ENCODE measurements at places on chromosomes 6 and 20.

DNA sequence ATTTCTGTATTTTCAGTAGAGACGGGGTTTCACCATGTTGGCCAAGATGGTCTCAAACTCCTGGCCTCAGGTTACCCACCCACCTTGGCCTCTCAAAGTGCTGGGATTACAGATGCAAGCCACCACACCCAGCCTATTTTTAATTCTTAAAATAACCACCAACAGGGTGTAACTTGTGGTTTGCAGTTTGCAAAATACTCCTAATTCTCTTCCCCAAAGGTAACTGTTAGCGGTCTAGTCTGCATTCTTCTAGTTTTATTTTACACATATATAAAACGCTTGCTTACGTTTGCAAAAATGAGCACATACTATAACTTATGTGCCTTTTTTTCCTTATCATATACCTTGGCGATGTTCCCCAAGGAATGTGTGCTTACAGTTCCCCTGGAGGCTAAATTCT lies 25.6 kb upstream of the CHMP4B start:
- DNase-seq = no peak

- no peak for DNase-seq
These were observed 87.8 kb downstream of the ANKRD6 start for GRCh38 chr6:89520736-89521135.

DNA sequence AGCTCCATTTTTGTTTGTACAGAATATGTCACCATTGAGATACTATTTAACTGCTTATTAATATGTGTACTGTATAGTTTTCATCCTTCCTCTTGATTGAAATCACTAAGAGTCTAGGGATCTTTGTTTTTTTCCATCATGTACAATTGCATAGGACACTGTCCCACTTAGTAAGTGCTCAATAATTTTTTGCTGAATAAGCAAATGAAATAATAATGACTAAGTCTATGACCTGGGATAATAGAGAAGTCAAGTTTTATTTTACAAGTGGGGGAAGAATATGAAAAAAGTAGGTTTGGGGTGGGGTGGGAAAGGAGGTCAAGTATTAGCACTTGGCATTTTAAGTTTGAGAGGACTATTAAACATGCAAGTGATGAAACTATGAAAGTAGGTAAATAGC lies 4.5 kb upstream of the EYS start:
- DNase-seq = no peak

DNA sequence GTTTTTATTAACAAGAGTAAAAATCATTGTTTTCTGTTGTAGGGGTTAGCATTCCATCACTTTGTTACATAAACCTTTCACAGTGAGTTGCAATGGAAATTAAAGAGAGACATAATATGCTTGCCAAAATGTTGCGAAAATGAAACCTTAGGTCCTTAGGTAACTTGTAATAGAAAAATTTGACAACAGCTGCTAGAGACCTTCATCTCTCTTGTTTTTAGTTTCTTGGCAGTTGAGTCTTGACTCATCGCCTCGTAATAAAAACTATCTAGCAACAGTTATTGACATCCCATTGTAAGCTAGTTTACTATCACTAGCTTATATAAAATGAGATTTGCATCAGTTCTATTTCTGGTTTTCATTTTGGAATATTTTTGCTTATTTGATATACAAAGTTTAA lies 179.0 kb upstream of the MMS22L start:
- no peak for DNase-seq

Measured in T-helper 22 cell (primary cell).